ENCODE measurements at places on chromosomes 5 and 9.
A peak's percentile ranks its signal among the peaks of the same experiment; 100 is the strongest.

GRCh38 chr9:107789001-107789700, 299.6 kb upstream of the KLF4 start:
- no peak for DNase-seq

- no peak for DNase-seq
Observed at GRCh38 chr9:15300218-15300617, 6.8 kb downstream of the TTC39B start.

- no peak for DNase-seq
Observed at GRCh38 chr5:177510567-177511053, 984 bp upstream of the DOK3 start.

GRCh38 chr5:25330721-25331120, 685.9 kb upstream of the CDH10 start:
- no peak for DNase-seq

GRCh38 chr9:110309681-110310080, 28.0 kb downstream of the TXNDC8 start:
- no peak for DNase-seq

DNA sequence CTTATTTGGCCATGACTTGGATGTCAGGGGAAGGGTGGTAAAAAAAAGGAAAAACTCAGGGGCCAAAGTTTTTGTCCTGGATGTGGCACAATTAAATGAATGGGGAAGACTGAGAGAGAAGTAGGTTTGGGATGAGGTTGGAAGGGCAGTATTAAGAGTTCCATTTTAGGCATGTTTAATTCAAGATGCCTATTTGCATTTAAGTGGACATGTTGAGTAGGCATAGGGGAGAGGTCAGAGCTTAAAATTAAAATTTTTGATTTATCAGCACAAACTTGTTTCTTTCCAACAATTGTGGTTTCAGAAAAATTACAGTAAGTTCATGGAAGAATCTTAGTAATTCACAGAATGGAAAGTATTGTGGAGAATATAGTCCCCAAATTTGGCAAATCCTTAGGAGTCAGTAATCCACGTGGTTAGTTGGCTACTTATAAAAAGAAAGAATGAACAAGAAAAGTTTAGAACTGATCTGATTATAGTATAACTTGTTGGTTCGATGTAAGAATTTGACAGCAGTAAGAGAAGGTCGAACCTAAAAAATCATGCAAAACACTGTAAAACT, 265.9 kb downstream of the SAXO1 start:
- no peak for DNase-seq

GRCh38 chr9:82404196-82404870, 415.8 kb downstream of the SPATA31D1 start:
- no peak for DNase-seq

DNA sequence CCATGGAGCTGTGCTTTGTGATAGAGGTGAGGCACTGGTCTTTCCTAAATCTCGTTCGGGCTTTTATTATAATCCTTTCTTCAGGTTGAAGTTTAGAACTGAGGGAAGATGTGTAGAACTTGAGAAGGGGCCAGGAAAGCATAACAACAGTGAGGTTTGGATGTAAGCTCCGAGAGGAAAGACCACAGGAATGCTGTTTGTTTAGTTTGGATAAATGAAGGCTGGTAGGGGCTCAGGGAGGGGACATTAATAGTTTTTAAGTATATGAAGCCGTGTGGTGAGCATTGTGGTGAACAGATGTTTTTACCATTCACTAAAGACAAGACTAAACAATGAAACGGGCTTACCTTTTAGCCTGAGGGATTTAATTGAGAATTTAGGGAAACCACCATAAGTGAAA, 130.8 kb downstream of the ARHGAP26 start:
- no peak for DNase-seq

DNA sequence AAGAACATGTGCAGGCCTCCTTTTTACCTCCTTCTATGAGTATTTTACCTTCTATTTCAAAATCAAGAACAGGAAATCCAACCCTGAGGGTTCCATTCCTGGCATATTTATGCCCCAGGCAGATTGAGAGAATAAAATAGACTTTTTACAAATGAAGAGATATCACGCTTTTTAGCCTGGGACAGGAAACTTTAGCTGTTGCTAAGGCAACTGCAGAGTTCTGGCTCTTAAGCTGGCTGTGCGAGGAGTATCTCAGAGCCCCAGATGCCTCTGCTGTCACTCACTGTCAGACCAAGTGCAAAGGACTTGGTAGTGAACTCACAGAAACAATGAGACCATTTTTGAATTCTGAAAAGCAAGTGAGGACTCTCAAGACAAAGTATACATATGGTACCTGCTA, 69.5 kb upstream of the HSPB3 start:
- DNase-seq = no peak

GRCh38 chr5:74131250-74131649, 505.3 kb downstream of the ARHGEF28 start:
- no peak for DNase-seq

DNA sequence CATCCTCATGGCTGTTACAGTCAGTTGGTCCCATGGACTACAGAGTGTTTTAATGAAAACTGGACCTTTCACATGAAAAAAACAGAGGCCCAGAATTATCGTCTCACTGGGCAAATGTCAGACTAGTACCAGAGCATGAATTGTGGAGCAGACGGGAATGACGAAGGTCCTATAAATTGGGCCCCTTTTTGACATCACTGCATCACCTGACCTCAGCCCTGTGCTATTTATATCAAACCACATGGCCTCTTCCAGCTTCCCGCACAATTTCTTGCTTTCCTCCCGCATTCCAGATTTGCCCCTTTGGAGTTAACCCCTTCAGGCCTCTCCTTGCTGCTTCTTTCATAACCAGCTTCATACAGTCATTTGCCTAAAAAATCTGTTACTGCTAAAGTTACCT, 301.7 kb downstream of the ATPSCKMT start:
- no peak for DNase-seq

DNA sequence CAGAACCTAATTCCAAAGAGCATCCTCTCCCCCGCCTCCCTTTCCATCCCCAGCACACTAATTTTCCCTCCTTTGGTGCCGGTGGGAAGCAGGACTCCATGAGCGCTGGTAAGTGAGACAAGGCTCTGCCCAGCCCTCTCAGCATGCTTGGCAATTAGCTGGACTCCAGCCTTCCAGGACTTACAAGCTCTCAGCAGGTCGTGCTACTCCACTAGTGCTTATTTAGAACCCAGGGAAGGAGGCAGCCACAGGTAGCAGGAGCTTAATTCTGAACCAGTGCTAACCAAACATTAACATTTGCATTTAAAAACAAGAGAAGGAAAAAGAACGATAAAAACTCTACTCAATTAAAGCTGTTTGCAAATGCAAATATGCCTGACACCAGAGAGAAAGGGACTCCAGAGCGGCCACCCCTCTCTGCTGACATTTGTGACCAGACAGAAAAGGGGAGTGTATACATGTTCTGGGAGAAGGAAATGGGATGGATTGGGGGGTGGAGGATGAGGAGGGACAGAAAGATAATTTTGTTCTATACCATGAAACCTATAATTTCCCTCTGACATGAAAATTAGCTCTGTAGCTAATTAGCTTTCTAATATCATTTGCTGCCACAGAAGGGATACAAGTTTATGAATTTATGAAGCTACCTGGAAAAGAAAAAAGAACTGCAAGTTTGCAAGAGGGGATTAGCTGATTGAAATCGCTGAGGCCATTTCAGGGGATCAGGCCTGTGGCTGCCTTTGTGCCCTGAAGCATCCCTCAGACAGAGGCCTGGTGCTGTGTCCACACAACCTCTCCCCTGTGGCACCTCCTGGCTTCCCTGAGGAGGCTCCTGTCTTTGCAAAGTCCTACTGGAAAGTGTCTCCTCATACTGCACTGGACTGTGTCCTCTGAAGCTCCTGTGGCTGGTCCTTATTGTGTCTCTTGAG, 266.3 kb downstream of the SEC61B start:
- DNase-seq = no peak

- DNase-seq = no peak
Observed at GRCh38 chr5:149211566-149211965, 60.1 kb upstream of the AFAP1L1 start.

DNA sequence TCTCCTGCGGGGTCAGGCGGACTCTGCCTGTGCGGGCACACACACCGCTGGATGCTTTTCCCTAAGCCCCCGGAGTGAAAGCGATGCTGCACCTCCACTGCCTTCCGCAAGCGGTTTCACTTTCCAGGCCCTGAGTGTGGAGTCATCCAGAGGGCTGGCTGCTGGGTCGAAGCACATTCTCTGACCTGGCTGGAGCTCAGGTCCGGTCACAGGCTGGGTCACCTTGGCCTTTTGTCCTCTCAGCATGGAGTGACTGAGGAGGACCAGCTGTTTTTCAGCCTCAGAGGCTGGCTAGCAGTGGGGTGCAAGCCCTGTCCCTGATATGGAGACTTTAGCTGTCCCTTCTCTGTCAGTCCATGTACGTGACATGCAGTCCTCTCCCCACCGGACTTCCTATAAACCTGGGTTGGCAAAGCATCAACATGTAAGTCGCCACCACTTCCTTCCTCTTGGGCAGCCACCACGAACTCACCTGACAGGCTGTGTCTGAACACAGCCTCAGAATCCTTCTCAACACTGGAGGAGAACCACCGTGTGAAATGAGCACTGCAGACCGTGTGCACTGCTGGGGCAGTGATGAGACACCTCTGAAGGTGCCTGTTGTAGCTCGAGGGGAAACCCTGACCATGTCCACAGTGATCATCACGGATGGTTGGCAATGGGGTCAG, 51.3 kb downstream of the GADD45G start:
- DNase-seq = no peak

DNA sequence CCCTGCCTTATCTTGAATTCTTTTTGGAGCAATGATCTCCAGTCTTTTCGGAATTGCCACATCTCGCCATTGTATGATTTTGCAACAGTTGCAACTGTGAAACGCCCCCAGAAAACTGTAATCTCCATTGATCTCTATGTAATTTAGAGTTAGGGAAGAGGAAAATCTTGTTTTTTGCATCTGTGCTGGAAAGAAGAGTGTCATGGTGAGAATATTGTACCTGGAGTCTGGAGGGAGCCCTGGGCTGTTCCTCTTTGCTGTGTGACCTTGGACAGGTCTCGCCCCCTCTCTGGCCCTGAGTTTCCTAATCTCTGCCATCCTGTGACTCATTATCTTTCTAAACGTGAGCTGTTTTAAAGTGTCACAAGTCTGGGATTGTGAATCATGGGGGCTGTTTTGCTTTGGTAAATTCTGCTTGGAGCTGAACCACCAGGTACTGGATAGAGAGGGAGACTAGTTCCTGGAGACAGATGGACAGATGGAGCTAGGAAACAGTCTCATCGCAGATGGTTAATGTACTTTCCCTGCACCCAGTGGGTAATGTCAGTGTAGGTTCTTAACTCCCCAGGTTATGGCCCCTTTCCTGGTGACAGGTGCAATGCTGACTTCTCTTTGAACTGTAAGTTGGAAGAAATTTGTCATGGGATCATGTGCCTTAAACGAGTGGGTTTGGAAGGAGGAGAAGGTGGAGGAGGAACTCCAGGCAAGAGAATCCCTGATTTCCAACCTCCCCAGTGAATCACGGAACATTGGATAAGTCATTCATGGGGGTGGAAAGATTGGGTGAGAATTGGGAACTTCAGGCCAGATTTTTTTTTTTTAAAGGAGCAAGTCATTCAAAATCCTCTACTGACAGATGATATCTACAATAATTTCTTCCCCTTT, 19.6 kb downstream of the PPARGC1B start:
- DNase-seq = no peak

DNA sequence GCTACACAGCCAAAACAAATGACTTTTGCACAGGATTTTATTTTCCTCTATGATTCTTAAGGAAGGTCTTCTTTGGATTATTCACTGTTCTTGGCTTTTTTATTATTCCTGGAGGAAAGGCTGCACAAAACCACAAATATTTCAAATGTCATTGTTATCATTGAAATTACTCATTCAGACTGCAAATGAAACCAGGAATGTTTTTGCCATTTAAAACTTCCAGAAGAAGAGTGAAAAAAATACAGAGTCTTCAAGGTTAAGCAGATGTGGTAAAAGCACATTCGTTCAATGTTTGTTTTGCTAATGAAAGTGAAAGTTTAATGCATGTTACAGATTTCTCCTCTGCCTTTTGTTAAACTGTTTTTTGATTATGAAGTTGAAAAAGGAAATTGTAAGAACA, 238.2 kb downstream of the TLE4 start:
- no peak for DNase-seq

- no peak for DNase-seq
Observed at GRCh38 chr9:81573415-81574321, 115.7 kb downstream of the TLE1 start.

DNA sequence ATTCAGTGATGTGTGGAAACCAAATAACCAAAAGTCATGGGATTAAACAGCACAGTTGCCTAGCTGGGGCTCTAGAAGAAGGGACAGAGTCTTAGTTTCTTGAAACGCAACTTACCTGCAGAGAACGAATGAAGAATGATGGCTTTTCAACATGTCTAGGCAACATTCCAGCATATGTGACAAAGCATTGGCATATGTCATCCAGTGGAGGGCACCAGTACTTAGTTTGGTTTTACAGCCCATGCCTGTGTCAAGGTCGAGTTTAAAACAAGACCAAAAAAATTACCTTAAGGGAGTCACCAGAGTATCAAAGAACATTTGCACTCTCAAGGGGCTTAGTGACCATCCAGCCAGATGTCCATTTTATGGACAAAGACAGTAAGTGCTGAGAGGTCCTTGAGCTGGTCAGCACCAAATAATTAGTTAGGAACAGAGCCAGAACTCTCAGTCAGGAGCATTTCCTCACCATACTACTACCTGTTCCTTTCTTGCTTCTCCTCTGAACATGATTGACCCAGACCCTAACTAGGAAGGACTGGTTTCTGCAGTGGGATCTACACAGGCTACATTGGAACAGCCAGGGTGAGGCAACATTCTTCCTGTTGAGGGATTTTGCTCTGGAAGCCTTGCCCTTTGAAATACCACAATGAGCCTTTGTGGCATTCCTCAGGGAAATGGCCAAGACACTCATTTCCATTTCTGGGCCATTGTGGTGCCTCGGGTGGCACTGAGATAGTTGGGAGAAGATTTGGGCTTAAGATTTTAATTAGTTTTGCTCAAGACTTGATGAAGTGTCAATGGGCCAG, 75.4 kb upstream of the ANKH start:
- DNase-seq = peak; percentile 4

GRCh38 chr5:151238303-151238741, 14.4 kb upstream of the CCDC69 start:
- no peak for DNase-seq

- no peak for DNase-seq
Observed at GRCh38 chr9:37128051-37128450, 7.7 kb downstream of the ZCCHC7 start.

DNA sequence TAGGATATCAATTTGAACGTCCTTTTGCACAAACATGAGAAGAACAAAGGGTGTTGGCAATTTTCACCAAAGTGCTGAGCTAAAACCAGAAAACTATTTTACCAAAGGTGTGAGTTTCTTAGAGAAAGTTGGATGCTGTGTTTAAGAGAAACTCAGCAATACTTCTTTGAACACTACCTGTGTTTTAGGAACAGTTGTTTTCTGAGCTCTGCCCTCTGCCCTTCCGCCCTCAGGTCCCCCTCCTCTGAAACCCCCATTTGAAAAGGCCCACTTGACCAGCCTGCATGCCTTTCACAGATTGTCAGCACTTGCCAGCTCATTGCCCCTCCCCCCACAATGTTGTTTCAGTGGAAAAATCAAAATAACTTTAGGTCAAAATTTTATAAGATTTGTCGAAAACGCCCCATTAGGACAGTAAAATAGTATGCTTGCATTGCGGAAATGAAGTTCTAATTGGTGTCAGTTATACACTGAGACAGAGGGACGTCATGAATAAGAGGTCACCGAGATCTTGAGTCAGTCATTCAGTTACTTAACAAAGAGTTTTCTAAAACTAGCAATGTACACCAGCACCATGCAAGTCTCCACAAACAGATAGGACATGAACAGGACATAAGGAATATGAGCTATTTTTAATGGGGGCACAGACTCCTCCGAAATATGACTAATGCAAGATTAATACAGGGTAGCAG, 61.9 kb upstream of the IL7R start:
- no peak for DNase-seq

GRCh38 chr9:76676857-76677256, 87.4 kb upstream of the PCA3 start:
- peak; percentile 32 for DNase-seq

Measured in NCI-H510A (cell line).